ENCODE measurements at places on chromosomes 7 and 10. TPM values are rescaled to one million over a fixed set of nuclear protein-coding genes. Genes with fewer than 3 reads are reported as not detected.

- DNase-seq = no peak
Observed at GRCh38 chr7:36048902-36049240, 104.2 kb upstream of the EEPD1 start.

GRCh38 chr10:18164748-18165361, 24.6 kb downstream of the CACNB2 start:
- DNase-seq = no peak

DNA sequence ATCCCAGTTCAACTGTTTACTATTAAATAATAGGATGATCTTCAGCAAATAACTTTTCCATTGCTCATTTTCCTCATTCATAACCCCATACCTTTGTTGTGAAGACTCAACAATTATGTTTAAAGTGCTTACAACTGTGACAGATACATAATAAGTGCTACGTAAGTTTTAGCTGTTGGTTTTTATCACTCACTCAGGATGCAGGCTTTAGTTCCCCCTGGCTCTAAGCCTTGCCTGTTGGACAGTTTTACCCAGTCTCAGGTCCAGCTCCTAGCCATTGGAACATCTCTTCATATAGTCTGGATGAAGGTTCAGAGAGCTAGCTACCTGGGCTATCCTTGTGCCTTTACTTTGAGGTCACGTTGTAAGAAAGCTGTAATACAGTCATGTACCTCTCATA, 353.2 kb downstream of the CRPPA start:
- no peak for DNase-seq

GRCh38 chr7:151406886-151407583, 2.8 kb downstream of the WDR86 start:
- DNase-seq = no peak

DNA sequence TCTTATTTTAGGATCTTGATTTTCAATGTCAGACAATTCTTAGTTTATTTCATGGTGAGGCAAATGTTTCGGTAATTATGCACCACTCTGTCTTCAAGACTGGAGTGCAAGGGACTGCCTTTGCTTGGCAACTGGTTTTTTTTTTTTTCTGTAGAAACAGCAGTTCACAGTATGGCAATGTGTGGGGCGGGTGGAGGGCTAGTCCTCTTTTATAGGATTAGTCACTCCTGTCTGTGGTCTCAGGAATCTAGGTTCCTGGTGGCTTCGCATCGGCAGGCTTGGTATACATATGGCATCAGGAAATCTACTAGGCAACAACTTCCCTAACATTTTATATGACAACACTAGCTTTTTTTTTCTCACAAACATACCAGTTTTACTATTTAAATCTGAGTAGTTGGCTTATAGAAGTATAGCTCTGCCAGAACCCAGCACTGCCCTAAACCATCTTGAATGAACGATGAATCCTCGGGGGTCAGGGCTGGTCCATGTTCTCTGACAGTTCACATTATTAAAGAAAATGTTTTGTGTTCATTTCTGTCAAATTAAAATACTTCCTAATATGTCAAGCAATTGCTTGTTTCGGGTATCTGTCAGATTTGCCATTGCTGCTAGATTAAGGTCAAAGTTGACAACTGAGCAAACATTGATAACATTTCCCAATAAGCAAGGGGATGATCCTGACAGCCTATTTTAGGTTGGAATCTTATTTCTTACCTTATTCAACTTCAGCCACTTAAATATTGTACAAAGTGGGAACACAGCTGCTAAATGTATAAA, 289.7 kb upstream of the VSTM2A start:
- DNase-seq = no peak

GRCh38 chr10:95820363-95820762, 64.4 kb downstream of the ENTPD1 start:
- no peak for DNase-seq

DNA sequence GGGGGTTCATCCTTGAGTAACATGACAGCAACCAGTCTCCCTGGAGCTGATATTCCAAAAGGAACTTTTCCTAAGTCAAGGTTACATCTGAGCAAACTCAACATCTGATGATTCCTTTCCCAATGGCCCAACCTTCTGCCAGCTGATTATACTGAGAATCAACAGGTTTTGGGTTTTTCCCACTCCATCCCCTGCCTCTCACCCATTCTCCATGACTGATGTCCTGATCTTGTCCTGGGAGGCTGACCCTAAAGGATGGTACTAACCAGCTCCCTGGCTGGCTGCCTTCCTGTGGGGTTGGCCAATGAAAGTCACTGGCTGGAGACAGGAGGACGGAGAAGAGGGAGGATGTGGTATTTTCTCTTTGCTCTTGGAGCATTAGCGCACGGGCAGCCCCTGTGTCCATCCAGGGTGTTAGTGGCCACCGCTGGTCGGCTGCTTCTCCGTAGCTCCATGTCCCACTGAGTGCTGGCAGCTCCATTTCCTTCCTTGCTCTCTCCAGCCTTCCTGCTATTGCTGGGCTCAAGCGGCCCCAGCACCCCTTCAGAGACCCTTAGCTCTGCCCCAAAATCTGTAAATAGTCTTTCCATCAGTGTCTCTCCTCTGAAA, 306.2 kb upstream of the PITRM1 start:
- DNase-seq = no peak

DNA sequence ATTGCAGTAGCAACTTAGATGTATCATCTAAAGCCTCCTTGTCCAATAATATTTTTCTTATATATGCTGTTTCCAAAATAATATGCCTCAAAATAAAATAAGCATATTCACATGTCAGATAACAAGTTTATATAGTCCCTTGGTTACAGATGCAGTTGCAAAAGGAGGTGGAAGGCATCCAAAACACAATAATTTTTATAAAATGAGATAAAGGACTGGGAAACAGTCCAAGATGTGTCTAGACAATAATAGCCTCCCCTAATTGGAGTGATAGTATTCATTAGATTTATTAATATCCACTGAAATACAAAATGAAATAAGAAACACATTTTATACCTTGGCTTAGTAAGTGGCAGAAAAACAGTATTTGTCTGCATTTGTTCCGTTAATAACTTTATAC, 30.3 kb downstream of the BCAP29 start:
- DNase-seq = no peak

DNA sequence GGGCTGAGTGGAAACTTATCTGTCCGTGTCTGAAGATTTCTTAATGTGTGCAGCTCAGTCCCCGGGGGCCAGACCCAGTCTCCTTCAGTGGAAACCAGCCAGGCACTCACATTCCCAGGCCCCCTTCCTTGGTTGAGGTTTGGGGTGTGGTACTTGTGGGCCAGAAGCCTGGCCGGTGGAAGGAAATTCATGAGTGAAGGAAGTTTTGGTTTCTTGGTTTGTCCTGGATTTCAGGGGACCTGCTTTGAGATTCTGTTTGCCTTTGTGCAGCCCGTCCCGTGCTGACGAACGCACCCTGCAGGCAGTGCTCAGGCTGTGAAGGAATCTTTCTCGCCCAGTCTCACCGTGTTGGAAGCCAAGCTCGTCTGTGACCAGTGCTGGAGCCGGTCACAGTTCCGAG, 2.9 kb downstream of the INPP5A start:
- DNase-seq = no peak

DNA sequence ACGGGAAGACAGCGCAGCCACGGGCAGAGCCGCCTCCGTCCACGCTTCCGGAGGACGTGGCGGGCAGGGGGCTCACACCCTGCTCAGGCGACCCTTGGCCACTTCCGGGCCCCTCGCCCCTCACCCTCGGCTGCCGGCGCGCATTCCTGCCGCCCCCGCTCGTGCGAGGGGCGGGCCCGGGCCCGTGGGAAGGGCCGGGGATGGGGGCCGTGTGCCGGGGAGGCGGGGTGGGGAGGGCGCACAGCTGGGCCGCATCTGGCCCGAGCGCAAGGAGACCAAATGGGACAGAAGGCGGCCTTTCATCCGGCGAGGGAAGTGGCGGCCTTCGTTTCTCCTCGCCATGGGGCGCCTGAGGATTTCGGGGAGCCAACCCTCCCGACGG, 846 bp upstream of the LFNG start:
- no peak for DNase-seq

DNA sequence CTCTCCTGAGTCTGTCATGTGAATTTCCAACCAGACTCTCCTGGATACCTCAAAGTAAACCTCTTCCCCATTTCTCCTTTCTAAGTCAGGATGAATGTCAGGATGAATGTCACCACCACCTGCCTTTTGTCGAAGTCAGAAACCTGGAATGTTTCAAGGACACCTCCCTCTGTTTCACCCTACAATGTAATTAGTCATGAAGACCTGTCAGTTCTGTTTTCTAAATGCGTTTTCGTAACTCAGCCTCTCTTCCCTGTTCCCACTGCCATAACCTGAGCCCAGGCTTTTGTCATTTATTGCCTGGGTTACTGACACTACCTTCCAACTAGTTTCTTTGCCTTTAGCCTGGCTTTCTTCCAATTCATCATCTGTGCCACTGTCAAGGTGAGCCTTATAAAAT, 5.5 kb upstream of the STN1 start:
- DNase-seq = no peak

GRCh38 chr7:152866791-152867501, 107.4 kb downstream of the ACTR3B start:
- no peak for DNase-seq

DNA sequence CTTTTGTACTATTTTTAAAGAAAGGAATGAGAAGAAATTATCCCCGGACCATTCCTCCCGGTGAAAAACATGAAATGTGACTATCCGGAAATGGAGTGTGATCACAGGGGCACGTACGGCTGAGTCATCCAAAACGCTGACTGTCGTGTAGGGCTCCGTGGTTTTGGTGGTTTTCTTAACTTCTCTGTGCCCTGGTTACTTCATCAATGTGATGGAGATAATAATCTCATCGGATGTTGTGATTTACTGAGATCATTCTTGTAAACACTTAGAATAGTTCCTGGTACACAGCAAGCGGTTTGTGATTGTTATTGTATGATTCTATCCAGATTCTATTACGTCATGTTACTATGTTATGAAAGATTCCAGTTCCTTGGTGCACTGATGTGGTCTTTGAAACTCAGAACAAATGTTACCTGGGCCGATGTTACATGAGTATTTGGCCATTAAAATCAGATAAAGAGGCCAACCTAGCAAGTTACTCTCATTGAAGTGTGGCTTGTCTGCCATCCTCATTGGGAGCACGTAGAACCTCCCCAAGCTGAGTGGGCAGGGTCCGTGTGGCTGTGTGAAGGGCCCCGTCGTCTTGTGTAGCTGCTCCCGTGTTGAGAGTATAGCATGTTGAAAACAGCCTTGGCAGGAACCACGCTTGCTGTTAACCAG, 99.5 kb downstream of the CAMK1D start:
- peak; percentile 91 for DNase-seq

DNA sequence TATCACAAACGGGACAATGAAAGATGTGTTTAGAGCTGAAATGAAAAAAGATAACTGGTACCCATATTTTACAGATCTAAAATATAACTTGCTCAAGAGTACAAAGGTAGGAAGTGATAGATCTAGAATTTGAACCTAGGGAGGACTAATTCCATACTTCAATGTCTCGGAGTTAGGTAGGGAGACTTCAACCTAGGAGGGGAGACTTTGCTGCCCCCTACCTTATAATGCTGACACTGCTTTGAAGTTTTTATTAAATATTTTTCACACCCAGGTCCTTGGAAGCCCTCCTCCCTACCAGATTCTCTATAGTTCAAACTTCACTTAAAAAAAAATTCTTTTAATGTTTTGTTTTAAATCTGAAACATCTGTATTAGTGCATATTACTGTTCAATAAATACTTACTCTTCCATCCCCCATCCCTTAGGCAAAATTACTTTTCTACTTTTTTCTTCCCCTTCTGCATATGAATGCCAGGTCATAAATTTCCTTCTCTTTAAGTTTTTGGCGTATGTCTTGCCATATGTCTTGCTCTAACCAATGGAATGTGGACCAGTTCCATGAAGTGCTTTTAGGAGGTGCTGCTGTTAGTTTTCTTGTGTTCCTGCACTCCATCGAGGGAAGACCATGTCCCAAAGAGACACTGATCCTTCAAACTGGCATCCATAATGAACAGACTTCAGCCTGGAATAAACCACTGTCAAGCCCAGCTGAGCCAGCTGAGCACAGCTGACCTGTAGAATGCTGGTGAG, 57.8 kb downstream of the MICU1 start:
- DNase-seq = no peak

GRCh38 chr7:50937727-50938126, 155.0 kb upstream of the GRB10 start:
- no peak for DNase-seq

- DNase-seq = no peak
Observed at GRCh38 chr7:104979167-104979841, 34.7 kb upstream of the KMT2E start.

DNA sequence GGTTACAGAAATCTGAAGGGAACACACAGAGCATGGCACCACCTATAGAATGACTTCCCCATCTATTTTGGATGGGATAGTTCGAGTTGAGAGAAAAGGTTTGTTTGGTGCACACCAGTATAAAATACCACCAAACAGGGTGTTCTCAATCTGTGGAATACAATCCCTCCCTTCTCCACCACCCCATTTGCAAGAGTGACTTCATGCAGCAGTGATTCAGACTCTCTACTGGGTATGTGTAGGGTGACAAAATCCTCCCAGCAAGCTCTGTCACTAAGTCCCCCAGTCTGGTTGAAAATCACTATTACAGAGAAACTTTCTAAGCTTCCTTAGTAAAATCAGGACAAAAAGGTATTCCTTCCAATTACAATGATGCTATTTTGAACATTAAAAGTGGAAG, 69.0 kb downstream of the ANK3 start:
- DNase-seq = no peak

DNA sequence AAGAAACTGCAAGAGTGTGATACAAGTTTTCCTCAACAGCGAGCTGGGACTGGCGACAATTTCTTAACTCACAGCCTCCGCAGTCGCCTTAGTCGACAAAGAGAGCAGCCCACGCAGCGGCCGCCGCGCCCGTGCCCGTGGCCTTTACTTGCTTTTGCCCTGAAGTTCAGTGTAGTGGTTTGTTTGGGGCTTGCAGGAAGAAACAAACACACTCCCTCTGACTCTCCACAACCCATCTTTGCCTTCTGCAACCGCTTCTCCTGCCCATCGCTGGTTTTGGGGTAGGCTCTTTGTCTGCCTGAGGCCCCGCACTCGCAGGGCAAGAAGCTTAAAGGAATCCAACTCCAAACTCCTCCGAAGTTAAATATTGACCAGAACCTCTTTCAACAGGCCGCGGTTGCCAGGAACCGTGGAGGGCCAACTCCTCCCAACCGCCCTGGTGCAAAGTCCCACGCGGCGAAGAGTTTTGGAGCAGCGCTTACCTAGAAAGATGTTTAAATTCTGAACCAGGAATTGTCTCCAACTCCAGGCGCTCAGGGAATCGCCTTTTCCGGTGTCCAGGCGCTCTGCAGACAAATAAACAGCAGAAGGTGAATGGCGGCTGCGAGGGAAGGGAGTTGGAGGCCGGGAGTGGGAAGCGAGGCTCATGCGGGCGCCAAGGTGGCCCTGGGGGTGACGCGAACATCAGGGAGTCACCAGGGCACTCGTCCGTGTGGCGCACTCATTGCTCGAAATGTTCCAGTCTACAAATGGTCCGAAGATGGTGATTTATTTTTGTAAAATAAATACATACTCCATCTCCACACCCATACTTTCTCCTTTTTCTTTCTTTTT, 8.3 kb downstream of the HOXA4 start:
- DNase-seq = peak; percentile 79

Gene AVPI1
- total RNA-seq = 46.1 TPM

Gene SDHAF3
- 20.5 TPM for total RNA-seq

Gene LIPF
- not detected for total RNA-seq

Gene CFAP69
- total RNA-seq = 0.68 TPM

Gene KCNIP2
- 0.20 TPM for total RNA-seq

Gene RSPH10B
- not detected for total RNA-seq

Gene SUN3
- not detected for total RNA-seq

Gene SLC16A12
- total RNA-seq = 2.6 TPM

Gene HERC4
- 10.4 TPM for total RNA-seq
